ENCODE measurements at places on chromosomes 3 and 15.

DNA sequence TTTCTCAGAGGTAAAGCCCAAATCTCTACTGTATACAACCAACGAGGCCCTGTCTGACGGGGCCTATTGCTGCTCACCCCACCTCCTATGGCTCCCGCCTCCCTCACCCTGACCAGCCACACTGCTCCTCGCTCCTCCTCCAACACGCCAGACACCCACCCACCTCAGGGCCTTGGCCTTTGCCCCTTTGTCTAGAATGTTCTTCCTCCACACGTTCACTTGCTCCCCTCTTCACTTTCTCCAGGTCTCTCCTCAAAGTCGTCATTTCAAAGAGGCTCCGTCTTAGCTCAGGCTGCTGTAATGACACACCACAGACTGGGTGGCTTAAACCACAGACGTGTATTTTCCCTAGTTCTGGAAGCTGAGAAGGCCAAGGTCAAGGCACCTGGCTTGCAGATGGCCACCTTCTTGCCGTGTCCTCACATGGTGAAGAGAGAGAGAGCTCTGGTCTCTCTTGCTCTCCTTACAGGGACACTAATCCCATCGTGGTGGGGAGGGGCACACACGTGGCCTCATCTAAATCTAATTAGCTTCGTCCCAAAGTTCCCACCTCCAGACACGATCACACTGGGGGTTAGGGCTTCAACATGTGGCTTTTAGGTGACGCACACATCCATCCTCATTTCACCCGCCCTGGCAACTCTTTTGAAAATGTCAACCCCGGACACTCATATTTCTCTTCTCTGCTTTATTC, 98.2 kb downstream of the TLE3 start:
- no peak for DNase-seq

GRCh38 chr3:108972482-108972881, 18.8 kb upstream of the GUCA1C start:
- DNase-seq: no peak

GRCh38 chr3:52742418-52743041, 28.2 kb downstream of the NEK4 start:
- DNase-seq: no peak

- DNase-seq: no peak
These were observed 50.6 kb upstream of the AKAP13 start for GRCh38 chr15:85329561-85330422.

Data from NCI-H2081 treated with DMSO at 0.1 percent for 48 hours (cell line).